ENCODE measurements at places on chromosomes 11 and 22. TPM values are rescaled to one million over a fixed set of nuclear protein-coding genes. Genes with fewer than 3 reads are reported as not detected.

The XKR3 gene
- not detected for total RNA-seq

The MS4A15 gene
- not detected for total RNA-seq

The APOA5 gene
- total RNA-seq: not detected

The UPK3A gene
- total RNA-seq: not detected

The BRMS1 gene
- total RNA-seq: 47.8 TPM

Measured in astrocyte (in vitro differentiated cells and primary cell).